ENCODE measurements at places on chromosomes 5 and 9.

DNA sequence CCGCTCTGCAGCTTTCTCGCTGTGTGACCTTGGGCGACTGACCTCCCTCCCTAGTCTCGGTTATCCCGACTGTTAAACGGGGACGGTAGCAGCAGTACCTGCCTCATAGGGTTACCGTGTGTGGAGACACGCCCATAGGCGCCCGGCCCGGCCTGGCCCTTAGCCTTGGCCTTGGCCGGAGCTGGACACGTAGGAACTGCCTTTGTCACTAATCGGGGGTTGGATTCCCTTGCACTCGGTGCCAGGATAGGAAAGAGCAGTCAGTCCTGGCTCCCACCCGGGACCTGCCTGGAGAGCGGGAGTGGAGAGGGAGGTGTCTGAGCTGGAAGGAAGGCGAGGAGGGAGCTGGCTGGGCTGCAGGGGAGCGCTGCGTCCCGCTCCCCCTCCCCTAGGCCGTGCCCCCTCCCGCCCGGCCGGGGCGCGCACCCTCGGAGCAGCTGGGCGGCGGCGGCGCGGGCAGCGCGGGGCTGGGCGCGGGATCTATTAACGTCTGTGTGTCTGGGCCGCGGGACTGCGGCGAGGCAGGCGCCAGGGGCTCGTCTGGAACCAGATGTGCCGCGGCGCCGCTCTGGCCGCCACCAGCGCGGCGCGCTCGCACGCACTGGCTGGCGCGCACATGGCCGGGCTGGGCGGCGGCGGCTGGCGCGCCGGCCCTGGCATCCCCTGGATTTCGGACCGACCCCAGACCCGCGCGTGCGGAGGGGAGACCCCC, 31.7 kb downstream of the PRRX2 start:
- DNase-seq = peak; percentile 31

GRCh38 chr9:70035691-70036090, 8.0 kb upstream of the MAMDC2 start:
- peak; percentile 25 for DNase-seq

DNA sequence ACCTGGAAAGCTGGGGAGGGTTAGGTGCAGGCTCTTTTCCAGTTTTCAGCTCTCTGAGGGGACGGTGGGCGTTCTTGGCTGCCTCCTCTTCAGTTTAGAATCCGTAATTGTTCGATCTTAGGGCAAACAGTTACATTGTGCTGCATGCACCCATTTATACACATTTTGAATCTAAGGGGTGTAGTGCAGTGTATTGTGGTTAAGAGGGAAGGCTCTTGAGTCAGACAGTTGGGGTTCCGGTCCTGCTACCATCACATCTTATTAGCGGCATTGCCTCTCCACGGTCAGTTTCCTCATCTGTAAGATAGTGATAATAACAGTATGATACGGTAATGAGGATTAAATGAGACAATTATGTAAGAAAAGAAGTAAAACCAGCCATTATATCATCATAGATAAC, 625 bp downstream of the EXOSC2 start:
- DNase-seq = peak; percentile 74

DNA sequence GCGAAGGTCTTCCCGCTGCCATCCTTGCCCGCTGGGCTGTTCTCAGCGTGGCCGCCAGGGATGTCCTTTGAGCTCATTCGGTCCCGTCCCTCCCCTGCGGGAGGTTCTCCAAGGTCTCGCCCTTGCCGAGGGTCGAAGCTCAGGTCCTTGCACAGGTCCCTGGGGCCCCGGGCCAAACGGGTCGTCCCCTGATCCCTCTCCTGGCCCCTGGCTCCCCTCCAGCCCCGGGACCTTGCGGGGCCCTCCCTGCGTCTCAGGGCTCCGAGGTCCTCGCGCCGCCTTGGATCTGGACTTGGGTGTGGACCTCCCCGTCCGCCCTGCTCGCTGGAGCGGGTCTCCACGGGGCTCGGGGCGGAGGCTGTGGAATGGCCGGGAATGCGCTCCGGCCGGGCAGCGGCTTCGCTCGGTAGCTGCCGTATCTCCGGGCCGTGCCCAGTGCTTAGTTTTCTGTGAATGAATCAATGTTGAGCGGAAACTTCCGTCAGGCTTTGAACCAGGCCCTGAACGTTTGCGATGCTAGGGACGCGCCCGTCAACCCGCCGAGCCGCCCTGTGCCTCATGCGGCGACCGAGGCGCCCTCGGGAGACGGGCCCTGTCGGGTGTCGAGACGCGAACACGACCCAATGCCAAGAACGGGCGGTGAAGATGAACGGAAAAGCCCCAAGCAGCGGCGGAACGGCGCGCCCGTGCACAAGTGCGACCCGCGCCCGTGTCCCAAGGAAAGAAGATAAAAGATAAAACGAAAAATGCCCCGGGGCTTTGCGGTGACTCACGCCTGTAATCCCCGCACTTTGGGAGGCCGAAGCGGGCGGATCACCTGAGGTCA, 780 bp downstream of the RNU6ATAC start:
- DNase-seq = peak; percentile 79

DNA sequence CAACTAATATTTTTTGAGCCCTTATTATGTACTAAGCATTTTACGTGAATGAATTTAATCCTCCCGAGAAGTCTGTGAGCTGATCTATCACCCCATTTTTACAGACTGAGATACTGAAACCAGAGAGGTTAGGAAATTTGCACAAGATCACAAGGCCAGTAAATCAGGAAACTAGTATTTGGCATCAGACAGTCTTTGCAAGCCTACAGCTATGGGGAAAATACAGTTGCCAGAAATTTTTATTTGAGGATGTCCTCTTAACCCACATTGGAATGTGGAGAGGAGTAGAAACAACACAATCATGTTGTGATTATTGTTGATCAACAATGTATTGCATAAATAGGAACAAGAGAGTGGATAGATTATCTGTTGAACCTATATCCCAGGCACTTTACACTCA, 2.3 kb upstream of the SLC46A2 start:
- no peak for DNase-seq

- DNase-seq = peak; percentile 53
Observed at GRCh38 chr9:78144663-78145377, 91.1 kb upstream of the CEP78 start.

DNA sequence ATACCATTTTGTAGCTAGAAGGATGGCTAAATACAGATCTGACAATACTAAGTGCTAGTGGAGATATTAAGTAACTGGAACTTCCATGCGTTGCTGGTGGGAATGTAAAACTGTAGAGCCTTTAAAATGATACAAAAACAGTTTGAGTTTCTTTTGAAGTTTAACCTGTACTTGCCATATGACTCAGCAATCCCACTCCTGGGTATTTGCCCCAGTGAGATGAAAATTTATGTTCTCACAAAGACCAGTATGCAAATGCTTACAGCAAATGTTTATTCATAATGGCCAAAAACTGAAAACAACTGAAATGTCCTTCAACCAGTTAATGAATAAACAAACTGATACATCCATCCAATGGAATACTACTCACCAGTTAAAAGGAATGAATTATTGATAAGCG, 137.3 kb downstream of the SLC12A2 start:
- DNase-seq = no peak

DNA sequence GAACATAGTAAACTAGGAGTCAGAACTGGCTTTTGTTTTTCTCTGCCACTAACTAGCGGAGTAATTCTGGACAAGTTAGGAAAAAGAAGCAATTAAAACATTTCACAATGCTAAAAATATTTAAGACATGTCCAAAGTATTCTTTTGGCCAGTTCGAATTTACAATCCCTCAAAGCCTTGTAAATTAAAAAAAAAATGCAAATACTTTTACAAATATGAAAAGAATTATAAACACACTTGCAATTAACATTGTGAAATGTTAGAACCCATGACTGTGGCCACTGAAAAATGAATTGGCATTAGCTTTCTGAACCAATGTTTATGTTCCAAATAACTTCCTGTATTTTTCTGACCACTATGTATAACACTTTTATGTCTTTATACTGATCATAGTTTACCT, 2.2 kb downstream of the RAD1 start:
- no peak for DNase-seq

- DNase-seq = no peak
Observed at GRCh38 chr9:124266826-124267201, 9.1 kb downstream of the NEK6 start.

DNA sequence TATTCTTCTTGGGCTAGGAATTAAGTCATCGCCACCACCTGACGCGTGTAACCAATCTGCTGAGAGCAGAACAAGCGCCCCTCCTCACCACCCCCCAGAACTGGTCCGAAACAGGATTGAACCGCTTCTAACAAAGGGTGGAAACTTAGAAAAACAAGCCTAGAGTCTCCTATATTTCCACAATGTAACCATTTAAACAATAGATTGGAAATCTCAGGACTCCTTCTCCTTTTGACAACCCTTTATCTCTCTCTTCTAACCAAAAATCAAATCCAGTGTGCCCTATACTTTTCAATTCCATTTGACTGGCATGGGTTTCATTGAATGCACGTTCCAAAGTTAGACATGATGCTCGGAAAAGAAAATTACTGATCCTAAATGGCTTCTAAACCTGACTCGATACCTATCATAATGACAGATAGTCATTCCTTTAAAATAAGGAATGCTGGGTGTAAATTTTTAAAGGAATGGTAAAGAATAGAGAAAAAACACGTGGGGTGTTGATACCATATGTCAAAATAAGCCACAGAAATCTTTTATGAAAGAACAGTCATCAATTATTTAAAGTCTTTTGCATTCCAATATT, 1.2 kb downstream of the ARRDC3 start:
- DNase-seq = peak; percentile 89

Data from hematopoietic multipotent progenitor cell treated with erythropoietin and hydrocortisone succinate and interleukin-3 and kit ligand, for 6 days (in vitro differentiated cells).